Ovary (tissue), 10 donors: ENCODE measurements at places on chromosomes 3 and 15. TPM values are rescaled to one million over a fixed set of nuclear protein-coding genes. Genes with fewer than 3 reads are reported as not detected.

DNA sequence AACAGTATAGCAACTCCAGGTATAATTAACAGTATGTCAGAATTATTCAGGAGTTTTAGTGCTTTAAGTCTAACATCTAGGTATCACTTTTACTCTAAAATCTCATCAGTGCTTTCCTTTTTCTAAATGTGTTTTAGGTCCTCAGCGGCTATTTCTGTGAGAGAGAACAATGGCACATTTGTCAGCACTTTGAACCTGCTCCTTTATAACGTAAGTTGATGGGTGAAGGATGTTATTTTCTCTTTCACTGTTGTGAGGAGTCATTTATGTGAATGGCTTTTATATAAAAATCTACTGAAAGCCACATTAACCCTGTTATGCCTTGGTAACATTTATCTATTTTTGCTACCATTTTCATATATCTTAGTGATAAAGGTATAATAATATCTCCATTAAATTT, 22.8 kb downstream of the ZPLD1 start:
- no peak for DNase-seq

DNA sequence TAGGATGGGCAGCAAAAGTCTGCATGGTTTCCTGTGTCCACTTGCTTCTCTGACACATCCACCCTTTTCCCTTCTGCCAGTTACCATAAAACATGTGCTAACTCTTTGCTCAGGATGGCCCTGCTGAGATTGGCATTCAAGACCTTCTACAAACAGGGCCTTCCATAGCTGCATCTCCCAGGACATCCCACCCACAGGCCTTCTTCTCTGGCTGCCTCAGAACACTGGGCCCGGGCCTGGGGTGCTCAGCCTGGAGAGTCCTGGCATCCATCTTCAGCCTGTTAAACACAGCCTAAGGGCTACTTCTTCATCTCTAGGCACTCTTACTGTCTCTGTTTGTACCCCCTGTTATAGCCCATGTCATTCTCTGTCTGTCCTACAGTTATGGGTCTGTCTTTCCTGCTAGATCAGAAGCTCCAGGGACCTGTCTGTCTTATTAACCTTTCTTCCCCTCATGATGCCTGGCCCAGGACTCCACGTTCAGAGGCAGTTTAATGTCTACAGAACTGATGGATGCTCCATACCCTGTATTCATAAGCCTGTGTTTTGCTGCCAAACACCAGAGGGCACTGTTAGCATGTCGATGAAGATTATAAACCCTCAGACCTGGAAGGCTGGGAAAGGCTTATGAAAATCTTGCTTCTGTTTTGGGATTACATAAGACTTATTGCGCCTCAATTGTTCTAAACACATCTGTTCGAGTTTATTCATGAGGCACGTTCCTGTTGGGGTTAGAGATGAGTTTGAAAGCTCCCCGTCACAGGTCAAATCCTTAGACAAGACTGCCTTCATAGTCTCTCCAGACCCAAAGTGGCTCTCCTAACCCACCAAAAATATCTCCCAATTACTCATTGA, 16.5 kb downstream of the SEMA3G start:
- DNase-seq = peak; percentile 63

DNA sequence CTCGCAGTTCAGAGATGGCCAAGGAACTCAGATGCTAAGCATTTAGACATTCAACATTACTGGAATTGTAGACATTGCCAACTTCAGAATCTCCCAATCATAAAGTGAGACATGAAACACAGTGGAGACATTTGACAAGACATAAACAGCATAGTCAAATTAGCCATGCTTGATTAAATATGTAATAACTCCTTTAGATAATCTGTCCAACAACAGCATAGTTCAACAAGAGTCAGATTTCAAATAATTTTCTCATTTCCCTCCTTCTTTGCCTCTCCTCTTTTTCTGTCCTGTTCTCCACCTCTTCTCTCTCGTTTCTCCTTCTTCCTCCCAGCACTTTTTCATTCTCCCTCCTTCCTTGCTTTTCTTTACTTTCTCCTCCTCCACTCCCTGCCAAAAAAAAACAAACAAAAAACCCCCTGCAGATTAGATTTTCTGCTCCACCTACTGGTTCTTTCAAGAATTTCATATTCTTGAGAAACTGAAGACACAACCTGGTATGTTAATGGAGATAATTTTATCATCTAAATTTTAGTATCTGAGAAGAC, 20.2 kb downstream of the CPOX start:
- DNase-seq = no peak

- peak; percentile 56 for DNase-seq
Measured at GRCh38 chr3:52298149-52299098, 10.8 kb downstream of the GLYCTK start.

Gene SCAMP5
- 5.2 TPM for total RNA-seq

DNA sequence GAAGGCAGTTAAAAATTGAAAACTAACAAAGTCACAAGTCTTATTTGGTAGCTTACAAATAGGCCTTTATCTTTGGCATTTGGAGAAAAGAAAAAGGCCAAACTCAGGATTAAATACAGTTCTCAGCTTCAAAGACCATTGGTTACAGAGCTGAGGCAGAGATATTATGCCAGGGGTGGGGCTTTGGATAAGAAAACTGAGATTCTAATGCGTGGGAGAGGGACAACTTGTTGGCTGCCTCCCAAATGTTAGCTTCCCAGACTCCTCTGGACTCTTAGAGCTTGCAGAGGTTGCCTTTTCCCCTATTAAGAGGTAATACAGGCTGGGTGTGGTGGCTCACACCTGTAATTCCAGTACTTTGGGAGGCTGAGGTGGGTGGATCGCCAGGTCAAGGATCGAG, 231.8 kb downstream of the SQOR start:
- DNase-seq = no peak

Gene GPR62
- 0.83 TPM for total RNA-seq

GRCh38 chr15:63923993-63924950, 90.5 kb upstream of the HERC1 start:
- no peak for DNase-seq
